Hematopoietic multipotent progenitor cell treated with erythropoietin and hydrocortisone succinate and interleukin-3 and kit ligand, for 4 days (in vitro differentiated cells): ENCODE measurements at places on chromosomes 4 and X.
A peak's percentile ranks its signal among the peaks of the same experiment; 100 is the strongest.

- DNase-seq = no peak
Measured at GRCh38 chrX:38220415-38221390, at the start of gene SRPX. Gene SRPX, minus strand, starts transcription at chrX:38220871. Its CDS starts 79 bp downstream, at chrX:38220792.

GRCh38 chr4:18690291-18690955 is 668.9 kb upstream of the LCORL start:
- no peak for DNase-seq

DNA sequence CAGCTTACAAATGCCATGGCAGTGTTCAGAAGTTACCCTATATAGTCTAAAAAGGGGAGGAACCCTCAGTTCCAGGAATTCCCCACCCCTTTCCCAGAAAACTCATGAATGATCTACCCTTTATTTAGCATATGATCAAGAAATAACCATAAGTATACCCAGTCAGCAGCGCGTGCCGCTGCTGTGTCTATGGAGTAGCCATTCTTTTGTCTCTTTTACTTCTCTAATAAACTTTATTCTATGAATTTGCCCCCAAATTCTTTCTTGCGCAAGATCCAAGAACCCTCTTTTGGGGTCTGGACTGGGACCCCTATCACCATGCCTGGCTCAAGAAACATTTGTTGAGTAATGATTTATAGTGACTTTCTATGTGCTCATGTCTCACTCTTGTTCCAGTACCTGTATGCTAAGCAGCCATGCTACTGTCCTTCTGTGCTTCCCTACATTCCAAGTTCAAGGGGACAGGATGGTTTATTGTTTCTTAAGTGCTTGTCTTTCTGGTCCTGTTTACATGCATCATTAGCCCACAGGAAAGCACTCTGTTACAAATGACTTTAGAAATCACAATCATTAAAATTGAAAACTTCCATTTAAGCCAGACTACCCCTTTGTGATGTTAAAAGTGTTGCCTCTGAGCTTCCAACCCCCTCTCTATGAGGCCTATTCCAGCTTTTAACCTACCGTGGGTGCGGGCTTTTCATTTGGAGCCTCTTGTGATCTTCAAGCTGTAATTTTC is 63.4 kb upstream of the S100G start:
- DNase-seq = no peak

DNA sequence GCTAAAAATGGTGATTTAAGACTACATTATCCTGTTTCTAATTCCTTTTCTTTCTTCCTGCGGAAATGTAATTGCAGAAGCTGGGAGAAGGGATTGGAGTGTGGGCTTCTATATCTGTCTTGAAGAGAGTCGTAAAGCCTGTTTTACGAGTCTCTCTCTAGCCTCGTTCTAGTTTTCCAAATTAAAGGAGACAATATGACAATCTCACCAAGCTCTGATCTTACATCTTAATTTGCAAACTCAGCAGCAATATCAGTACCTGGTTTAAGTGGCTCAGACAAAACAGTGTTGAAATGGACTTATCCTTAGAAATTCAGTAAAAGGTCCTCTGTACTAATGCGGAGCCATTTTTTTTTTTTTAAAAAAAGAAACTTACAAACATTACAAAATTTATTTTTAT is 349.5 kb upstream of the HAND2 start:
- no peak for DNase-seq

DNA sequence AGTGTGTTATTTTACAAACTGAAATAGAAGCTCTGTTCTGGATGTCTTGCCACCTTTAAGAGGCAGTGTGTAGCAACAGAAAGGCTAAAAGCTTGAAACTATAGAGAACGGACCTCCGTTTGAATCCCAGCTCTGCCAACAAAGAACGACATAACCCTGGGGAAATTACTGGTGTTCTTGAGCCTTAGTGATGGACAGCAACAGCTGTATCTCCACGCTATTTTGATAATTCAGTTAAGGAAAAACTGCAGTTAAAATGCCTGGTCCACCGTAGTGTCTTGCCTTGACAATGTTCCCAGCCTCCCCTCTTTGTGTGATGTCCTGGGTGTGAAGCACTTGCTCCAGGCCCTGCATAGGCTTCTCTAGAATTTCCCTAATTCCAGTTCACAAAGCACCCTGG is 256.8 kb upstream of the HS3ST1 start:
- DNase-seq = no peak

GRCh38 chr4:20418861-20419451 is 167.3 kb downstream of the SLIT2 start:
- DNase-seq = peak; percentile 85

- no peak for DNase-seq
Measured at GRCh38 chr4:36277533-36277932, 3.9 kb upstream of the DTHD1 start.

DNA sequence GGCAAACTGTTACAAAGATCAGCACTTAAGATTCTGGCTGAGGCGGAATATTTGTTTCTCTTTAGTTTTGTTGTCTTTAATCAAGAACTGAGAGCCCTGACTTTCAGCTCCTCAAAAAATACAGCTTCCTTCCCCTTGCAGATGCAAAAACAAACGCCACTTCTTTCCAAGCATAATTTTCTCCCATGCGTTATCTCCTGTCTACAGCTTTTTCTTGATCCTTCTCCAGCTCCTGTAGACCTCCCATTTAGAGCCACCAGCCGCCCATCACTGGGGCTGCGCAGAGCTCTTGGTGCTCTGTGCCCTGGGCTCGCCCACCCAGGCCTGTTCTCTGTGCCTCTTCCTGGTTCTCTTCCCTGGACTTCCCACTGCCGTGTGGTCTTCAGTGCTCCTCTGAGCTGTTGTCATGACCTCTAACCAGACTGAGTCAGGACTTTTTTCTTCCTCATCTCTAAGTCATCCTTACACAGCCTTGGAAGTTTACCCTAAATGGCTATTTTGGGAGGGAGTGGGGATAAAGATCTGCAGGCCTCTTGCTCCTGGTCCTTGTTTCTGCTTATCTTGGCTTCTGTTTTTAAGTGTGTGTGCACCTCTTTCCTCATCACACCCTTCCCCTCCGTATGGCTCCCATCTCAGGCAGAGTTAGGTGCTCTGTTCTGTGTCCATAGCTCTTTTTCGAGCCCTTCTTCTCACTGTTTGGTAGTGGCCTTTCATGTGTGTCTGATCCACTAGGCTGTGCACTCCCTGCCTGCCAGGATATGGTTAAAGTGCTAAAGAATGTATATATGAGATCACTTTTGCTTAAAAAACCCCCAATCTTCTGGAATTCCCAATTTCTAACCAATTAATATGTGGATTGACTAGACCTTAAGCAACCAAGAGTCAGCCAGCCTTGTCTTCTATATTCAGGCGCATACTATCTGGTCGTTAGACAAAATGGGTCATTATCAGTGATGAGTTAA is 122.5 kb downstream of the PTTG2 start:
- DNase-seq = peak; percentile 22

DNA sequence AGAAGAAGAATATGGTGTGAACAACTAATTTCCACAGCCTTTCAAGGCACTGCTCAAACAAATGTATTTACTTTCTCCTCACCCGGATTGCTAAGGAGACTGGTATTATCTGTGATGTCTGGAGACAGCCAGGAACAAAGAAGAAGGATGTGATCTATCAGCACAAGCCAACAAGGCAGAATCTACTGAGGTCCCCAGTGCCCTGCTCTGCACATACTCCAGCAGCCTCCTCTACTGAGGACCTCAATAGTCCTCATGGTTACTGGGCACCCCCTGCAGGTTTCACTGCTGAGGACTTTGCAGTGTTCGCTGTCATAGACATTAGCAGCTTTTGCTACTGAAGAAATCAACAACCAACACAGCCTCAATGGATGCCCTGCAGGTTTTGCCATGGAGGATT is 930.1 kb downstream of the ADGRL3 start:
- DNase-seq = no peak

DNA sequence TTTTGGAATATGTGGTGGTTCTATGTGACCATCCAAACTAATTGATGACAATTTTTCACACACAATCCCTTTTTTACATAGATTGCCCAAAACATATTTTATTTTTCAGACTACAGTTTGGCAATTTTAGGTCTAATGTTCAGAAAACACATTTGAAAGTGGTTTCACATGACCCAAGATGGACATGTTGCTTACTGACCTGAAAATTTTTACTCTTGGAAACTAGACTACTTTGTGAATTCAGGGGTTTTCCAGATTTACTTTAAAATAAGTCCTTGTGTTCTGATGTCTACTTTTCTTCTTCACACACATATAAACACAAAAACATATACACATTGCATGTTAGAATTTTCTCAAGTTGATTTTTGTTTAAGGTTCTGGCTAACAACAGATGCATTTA is 79.5 kb downstream of the HMGB2 start:
- DNase-seq = no peak

DNA sequence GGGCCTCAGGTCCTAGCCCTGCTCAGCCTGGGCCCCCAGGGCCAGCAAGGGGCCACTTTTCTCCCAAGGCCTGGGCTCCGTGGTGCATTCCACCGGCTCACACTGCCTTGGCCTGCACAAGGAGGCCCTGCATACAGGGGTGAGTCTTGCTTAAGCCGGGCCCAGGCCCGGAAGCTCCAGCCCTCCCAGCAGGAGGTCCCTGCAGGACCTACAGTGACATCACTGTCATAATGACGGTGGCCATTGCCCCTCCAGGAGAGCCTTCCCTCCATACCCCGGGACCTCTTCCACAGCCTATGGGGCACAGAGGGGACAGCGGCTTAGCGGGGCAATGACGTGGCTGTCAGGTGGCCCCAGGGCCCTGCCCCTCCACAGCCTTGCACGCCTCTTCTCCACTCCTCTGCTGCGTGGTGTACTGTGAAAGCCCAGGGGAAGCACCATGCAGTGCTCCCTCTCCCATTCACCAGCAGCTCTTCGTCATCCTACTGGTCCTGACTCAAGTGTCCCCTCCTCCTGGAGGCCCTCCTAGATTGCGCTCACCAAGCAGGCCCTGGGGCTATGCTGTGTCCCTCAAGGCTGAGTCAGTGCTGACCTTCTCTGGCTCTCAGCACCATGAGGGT is 32.3 kb upstream of the AFAP1 start:
- no peak for DNase-seq

- peak; percentile 11 for DNase-seq
Measured at GRCh38 chr4:14529653-14530052, 472.6 kb upstream of the CPEB2 start.
